ENCODE measurements at places on chromosomes 16 and 17. TPM values are rescaled to one million over a fixed set of nuclear protein-coding genes. Genes with fewer than 3 reads are reported as not detected.
A peak's percentile ranks its signal among the peaks of the same experiment; 100 is the strongest.

- H3K27me3 ChIP-seq, result no peaks in the 10 kb centered on the region
- no peak overlapping the region for H3K27ac ChIP-seq
- DNase-seq, result no peak
- H3K4me1 ChIP-seq, result peaks cover 13% of the 10 kb centered on the region
- no peaks in the 10 kb centered on the region for H3K36me3 ChIP-seq
- no peak overlapping the region for H3K4me3 ChIP-seq
These were observed 28.8 kb upstream of the GINS2 start for GRCh38 chr16:85717393-85718152.

DNA sequence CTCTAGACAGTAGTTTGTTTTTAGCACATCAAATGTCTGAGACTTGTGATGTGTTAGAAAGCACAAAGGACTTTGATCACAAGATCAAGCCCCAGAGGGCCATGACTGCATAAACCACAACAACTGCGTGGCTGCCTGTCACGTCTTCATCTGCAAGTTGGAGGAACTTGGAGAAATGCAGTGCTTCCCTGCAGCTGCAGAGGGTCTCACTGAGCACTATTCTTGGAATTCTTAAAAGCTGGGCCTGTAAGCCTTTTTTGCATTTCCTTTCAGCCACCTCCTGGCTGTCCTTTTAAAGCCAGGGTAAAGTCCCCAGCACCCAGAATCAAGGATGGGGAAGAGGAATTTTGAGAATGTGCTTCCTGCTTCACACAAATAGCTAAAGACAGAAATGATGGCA lies 431.3 kb downstream of the MAF start:
- no peak for DNase-seq
- H3K27ac ChIP-seq, result no peak overlapping the region
- no peaks in the 10 kb centered on the region for H3K36me3 ChIP-seq
- H3K4me3 ChIP-seq, result no peak overlapping the region
- no peaks in the 10 kb centered on the region for H3K4me1 ChIP-seq
- H3K27me3 ChIP-seq, result no peaks in the 10 kb centered on the region

DNA sequence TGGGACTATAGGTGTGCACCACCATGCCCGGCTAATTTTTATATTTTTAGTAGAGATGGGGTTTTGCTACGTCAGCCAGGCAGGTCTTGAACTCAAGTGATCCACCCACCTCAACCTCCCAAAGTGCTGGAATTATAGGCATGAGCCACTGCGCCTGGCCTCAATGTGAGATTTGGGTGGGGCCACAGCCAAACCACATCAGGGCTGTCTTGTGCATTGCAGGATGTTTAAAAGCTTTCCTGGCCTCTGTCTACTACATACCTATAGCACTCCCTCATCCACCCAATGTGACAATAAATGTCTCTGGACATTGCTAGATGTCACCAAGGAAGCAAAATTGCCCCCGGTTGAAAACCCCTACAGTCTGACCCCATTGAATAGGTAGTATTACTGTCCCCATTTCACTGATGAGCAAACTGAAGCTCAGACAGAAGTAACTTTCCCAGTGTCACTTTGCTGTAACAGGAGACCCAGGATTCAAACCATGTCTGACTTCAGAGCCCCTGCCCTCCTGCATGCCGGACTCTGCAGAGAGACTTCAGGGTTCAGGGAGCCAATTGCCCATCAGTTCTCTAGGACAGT lies 3.6 kb upstream of the MAP3K14 start:
- H3K27ac ChIP-seq, result peak overlapping the region; percentile 78
- peak; percentile 86 for DNase-seq
- H3K27me3 ChIP-seq, result no peaks in the 10 kb centered on the region
- H3K4me1 ChIP-seq, result peaks cover 47% of the 10 kb centered on the region
- no peaks in the 10 kb centered on the region for H3K36me3 ChIP-seq

GRCh38 chr16:56547120-56547948 lies 17.5 kb upstream of the MT4 start:
- no peak overlapping the region for H3K4me3 ChIP-seq
- H3K36me3 ChIP-seq, result no peaks in the 10 kb centered on the region
- peaks cover 8% of the 10 kb centered on the region for H3K4me1 ChIP-seq
- peak; percentile 60 for DNase-seq
- no peak overlapping the region for H3K27ac ChIP-seq

- H3K4me3 ChIP-seq, result no peak overlapping the region
- H3K27ac ChIP-seq, result peak overlapping the region; percentile 62
- DNase-seq, result peak; percentile 68
- H3K4me1 ChIP-seq, result peaks cover 76% of the 10 kb centered on the region
- H3K27me3 ChIP-seq, result no peaks in the 10 kb centered on the region
These were observed 3.6 kb upstream of the TMEM92 start for GRCh38 chr17:50270435-50271362.

GRCh38 chr17:41003926-41004325 lies 4.2 kb upstream of the KRTAP3-2 start:
- H3K4me1 ChIP-seq, result no peaks in the 10 kb centered on the region
- H3K27ac ChIP-seq, result no peak overlapping the region
- no peaks in the 10 kb centered on the region for H3K36me3 ChIP-seq

- peaks cover 20% of the 10 kb centered on the region for H3K4me1 ChIP-seq
- no peaks in the 10 kb centered on the region for H3K27me3 ChIP-seq
- H3K27ac ChIP-seq, result no peak overlapping the region
- H3K4me3 ChIP-seq, result no peak overlapping the region
These were observed 11.7 kb upstream of the PRPSAP1 start for GRCh38 chr17:76365256-76365903.

- H3K27me3 ChIP-seq, result peaks cover 3% of the 10 kb centered on the region
- no peaks in the 10 kb centered on the region for H3K36me3 ChIP-seq
- H3K4me1 ChIP-seq, result peaks cover 47% of the 10 kb centered on the region
- peak; percentile 46 for DNase-seq
These were observed 57.2 kb upstream of the CIBAR2 start for GRCh38 chr16:85169333-85170065.

DNA sequence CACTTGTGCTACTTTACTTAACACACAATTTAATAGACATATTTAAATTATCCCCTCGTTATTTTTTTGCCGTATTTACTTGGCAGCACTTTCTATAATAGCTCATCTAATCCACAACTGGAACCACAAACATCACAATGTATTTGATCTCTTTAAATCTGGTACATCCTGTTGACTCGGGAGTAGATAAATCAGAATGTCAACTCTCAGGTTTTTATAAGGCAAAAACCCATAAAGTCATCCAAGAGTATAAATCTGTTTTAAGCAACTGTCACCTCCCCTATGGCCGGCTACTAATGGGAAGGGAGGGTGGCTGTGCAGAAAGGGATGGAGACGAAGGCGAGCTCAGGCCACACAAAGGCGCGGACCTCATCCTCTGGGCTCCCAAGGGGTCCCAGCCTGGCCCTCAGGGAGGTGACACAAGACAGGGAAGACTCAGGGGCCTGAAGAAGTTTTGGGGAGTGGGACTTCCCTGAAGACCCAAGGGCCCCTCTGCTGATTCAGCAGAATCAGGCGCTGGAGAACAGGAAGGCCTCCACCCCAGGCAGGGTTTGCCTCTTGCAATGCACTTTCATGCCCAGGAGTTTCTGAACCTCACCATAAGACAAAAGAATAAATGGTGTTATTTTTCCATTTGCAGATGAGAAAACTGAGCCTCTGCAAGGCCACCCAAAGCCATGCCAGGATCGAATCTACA lies 122.5 kb downstream of the ZNF423 start:
- no peaks in the 10 kb centered on the region for H3K4me1 ChIP-seq
- H3K27me3 ChIP-seq, result no peaks in the 10 kb centered on the region
- DNase-seq, result no peak

DNA sequence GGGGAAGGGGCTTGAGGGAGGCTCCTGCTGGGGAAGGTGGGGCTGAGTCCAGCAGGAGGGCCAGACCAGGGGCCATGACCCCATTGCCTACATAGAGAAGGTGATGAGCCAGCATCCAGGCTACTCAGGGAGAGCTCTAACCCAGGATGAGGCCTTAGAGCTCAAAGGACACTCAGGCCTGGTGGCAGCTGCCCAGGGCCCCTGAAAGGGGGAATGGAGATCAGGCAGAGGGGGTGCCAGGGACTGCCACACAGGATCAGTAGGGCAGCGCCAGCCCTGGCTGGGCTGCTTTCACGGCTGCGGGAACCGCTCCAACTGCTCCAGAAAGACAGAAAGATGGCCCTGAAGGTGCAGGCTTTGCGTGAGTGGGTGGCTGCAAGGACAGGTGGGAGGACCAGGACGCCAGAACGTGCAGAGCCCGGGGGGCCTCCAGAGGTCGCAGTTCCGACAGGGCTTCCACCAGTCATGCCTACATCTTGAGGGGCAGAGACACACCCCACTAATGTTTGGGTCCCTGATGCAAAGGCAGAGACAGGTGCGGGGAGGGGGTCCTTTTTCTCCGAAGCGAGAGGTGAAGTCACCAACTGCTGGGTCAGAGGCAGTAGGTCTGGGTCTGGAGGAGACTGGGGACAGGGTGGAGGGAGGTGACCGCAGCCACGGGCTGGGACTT lies 882 bp upstream of the ATP6V0C start:
- peak overlapping the region; percentile 55 for H3K4me3 ChIP-seq
- no peaks in the 10 kb centered on the region for H3K27me3 ChIP-seq
- DNase-seq, result no peak
- no peaks in the 10 kb centered on the region for H3K36me3 ChIP-seq

- no peaks in the 10 kb centered on the region for H3K4me1 ChIP-seq
- H3K27me3 ChIP-seq, result peaks cover 31% of the 10 kb centered on the region
- H3K36me3 ChIP-seq, result no peaks in the 10 kb centered on the region
- H3K27ac ChIP-seq, result no peak overlapping the region
- no peak overlapping the region for H3K4me3 ChIP-seq
These were observed 43.9 kb downstream of the ATP2C2 start for GRCh38 chr16:84412262-84412661.

DNA sequence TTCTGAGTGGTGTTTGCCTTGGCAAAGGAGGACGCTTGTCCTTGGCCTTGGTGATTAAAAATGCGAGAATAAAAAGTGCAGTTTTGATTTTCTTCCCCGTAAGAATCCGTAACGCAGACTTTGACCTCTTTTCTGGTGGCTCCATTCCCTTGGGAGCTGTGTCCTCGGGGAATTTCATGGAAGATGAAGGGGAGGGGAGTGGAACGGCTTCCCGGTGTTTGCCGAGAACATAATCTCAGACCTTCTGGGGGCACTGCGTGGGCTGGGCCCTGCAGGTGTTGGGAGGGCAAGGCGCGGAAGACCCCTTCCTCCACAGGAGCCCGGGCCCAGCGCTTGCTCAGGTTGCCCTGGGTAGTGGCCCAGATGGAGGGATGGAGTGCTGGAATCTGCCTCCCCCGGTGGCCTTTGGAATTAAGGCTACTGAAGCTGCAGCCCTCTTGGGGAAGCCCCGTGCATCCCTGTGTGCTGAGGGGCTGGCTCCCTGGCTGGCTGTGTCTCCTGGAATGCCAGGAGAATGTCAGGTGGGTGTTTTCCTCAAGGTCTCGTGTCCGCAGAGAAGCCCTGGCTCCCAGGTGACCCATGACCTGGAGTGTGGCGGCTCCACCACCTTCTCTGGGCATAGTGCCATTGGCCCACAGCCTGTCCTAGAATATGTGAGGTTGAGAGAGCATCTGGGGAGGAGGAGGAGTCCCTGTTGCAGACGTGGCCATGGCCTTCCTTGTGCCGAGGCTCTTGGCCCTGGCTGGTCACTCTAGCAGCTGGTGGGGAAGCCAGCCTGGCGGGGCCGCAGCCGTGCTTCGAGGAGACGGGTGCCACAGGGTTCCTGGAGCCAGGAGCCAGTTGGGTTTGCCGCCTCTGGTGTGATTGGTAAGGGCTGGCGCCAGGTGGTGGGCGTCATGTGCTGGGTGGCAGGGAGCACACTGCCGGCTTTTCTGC lies 3.1 kb downstream of the BAIAP2 start:
- DNase-seq, result no peak
- peak overlapping the region; percentile 24 for H3K4me3 ChIP-seq
- no peaks in the 10 kb centered on the region for H3K36me3 ChIP-seq
- H3K27ac ChIP-seq, result no peak overlapping the region

- no peaks in the 10 kb centered on the region for H3K27me3 ChIP-seq
- H3K27ac ChIP-seq, result no peak overlapping the region
- peaks cover 7% of the 10 kb centered on the region for H3K4me1 ChIP-seq
- no peak overlapping the region for H3K4me3 ChIP-seq
- DNase-seq, result no peak
These were observed 53.2 kb downstream of the SLC39A11 start for GRCh38 chr17:73039282-73039681.

DNA sequence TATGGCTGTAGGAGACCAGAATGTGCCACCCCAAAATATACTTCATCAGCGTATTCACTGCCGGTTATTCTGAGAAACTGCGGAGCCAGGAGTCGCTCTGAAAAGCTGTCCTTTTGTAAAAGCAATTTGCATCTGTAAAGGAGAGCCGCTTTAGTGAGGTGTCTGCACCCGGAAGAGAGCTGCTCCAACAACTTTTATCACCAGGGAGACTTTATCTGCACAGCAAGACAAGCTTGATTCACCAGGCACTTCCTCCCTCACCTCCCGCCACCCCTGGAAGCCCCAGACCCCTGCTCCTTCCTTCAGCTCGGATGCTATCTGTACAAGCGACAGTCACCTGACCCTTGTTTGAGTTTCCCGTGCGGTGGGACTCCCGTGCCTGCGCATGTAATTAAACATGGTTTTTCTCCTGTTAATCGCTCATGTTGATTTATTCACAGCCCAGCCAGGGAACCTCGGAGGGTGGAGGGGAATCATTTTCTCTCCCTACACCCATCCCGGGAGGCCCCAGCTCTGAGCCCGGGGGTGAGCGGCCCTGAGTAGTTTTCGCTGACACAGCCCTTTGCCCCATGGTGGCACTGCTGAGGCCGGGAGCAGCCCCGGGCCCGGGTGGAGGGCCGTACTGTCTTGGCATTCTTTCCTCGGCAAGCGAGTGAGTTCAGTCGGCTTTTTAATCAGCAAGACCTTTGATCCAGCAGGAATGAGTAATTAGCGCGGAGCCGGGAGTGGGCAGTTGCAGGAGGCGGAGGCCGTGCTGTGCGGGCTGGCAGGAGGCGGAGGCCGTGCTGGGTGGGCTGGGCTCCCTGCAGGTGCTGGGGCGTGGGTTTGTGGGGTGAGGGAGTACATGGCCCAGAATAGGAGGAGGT lies 222.7 kb upstream of the CIBAR2 start:
- peak overlapping the region; percentile 15 for H3K4me3 ChIP-seq
- no peak overlapping the region for H3K27ac ChIP-seq
- no peaks in the 10 kb centered on the region for H3K36me3 ChIP-seq

DNA sequence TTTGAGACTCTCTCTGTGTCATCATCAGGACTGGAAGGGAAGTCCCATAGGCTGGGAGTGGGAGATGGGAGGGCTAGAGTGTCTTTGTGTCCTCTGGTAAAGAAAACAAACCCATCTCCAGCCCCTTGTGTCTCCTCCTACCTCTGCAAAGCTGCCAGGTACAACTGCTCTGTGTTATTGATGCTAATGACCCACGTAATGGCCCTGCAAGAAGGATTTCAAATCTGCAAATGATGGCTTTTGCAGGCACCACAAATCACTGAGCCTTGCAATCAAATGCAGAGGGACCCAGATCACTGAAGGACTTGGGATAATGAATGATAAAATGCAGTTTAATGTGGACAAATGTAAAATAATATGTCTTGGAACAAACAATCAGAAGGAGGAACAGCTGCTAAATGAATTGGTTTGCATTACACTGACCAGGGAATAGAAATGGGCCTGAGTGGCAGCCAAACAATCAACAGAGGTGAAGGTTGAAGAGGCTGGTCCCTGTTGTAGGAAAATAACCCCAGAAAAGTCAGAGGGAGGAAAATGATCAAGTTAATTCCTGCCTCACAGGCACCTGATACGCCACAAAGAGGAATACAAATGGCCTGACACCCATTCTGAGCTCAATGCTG lies 425.1 kb downstream of the UTP18 start:
- DNase-seq, result no peak
- no peaks in the 10 kb centered on the region for H3K27me3 ChIP-seq
- H3K4me1 ChIP-seq, result no peaks in the 10 kb centered on the region
- H3K4me3 ChIP-seq, result no peak overlapping the region
- H3K27ac ChIP-seq, result no peak overlapping the region

The ETV4 gene
- 10.6 TPM for total RNA-seq

The CFAP52 gene
- total RNA-seq, result not detected

The CMIP gene
- total RNA-seq, result 71.5 TPM

The CEMP1 gene
- total RNA-seq, result not detected

The CLEC3A gene
- not detected for total RNA-seq

The ACAP1 gene
- total RNA-seq, result 14.4 TPM

The PIK3R6 gene
- not detected for total RNA-seq

The HOXB1 gene
- total RNA-seq, result not detected

Measured in astrocyte (in vitro differentiated cells and primary cell).